ENCODE measurements at places on chromosomes 4 and X.

GRCh38 chrX:134074151-134074550 is 88.8 kb upstream of the GPC3 start:
- DNase-seq, result no peak

- no peak for DNase-seq
These were observed 31.3 kb upstream of the TBL1X start for GRCh38 chrX:9433596-9433995.

DNA sequence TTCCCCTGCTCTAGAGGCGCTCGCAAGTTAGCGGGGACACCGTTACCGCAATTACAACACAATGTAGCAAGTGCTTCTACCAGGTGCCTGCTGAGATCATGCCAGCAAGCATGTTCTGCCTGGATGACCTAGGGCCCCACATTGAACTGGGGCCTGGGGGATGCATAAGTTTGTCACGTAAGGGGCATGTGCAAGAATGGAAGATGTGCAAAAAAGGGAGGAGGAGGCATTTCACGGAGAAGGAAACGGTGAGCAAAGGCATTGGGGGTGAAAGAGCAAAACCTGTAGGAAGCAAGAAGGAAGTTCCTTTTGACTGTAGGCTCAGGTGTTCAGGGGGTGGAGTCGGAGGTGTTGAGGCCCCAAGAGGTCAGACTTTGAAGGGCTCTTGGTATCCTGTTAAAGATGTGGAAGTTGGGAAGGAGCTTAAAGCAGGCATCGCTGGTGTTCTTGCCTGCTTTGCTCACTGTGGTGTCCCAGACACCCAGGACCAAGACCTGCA is 602 bp upstream of the SCARB2 start:
- DNase-seq, result no peak

- no peak for DNase-seq
These were observed 388.5 kb upstream of the SPANXN4 start for GRCh38 chrX:142637206-142637605.

- DNase-seq, result no peak
These were observed 8.5 kb upstream of the BMP3 start for GRCh38 chr4:81021981-81022380.

GRCh38 chrX:48715876-48716502 is 19.5 kb downstream of the SUV39H1 start:
- DNase-seq, result no peak

DNA sequence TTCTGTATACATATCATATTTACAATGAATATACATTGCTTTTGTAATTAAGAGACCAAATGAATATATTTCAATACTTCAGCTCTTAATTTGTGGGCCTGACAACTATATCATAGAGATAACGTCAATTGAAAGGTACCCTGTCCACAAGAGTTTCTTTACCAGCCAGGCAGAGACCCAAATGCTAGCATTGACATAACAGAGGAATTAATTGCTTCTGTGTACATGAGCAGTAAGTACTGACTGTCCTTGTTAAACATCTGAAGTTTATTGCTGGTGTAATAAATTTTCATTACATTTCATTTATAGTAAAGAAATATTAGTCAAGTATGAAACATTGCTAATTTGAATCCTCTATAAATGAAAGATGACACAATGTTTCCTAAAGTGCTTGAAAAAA is 910.8 kb downstream of the CCSER1 start:
- DNase-seq, result no peak

GRCh38 chr4:1715002-1715758 is 3.1 kb upstream of the SLBP start:
- no peak for DNase-seq

Data from fibroblast of skin of left biceps (primary cell).